CD4-positive, alpha-beta T cell treated with Interleukin-2 at 100 ng/mL for 4 hours (primary cell): ENCODE measurements at places on chromosomes 7 and 10.

DNA sequence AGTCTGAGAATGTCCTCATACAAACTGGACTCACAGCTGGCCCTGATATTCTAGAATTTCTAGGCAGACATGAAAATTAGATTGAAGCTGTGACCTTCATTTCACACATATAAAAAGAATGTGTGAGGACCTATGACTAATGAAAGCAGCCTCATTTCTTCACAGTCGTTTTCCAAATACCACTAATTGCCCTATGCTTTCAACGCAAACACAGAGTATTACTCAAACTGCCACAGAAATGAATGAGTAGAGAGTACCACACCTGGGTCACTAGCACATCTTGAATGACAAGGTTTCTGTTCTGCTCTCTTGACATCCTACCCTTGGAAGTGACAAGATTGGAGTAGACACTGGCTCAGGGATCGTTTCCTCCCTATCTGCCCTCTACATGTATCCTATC, 142.4 kb downstream of the C1GALT1 start:
- DNase-seq: no peak

- no peak for DNase-seq
These were observed 15.7 kb upstream of the RELN start for GRCh38 chr7:104005197-104005596.

GRCh38 chr7:24921362-24921679, 58.7 kb downstream of the OSBPL3 start:
- DNase-seq: no peak

- DNase-seq: peak; percentile 59
These were observed 51.3 kb upstream of the FRMD4A start for GRCh38 chr10:14382022-14382421.

- DNase-seq: no peak
These were observed 12.2 kb upstream of the SAMD9L start for GRCh38 chr7:93160410-93160809.

DNA sequence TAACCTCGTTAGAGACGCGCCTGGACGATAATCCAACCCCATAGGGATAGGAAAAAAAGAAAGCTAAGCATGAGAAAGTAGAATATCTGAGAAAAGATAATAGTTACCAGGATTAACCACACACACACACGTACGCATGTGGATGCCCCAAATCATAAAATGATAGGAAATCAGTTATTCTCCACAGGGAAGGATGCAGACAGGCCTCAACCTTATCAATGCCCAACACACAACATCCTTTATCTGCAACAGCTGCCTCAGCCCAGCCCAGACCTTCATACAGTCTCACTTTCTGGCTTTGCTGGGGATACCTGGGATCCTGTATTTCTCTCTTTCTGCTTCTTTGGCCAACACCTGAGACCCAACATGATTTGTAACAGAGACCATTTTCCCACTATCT, 123.0 kb downstream of the NOC3L start:
- no peak for DNase-seq
